ENCODE measurements at places on chromosomes 13 and 19. TPM values are rescaled to one million over a fixed set of nuclear protein-coding genes. Genes with fewer than 3 reads are reported as not detected.

ANKRD27 gene
- 24.1 TPM for total RNA-seq

- no peak overlapping the region for H3K27ac ChIP-seq
- H3K4me3 ChIP-seq = no peak overlapping the region
- no peaks in the 10 kb centered on the region for H3K36me3 ChIP-seq
- no peaks in the 10 kb centered on the region for H3K27me3 ChIP-seq
Measured at GRCh38 chr13:84137292-84137691, 255.0 kb upstream of the SLITRK1 start.

GRCh38 chr19:3386447-3387234, 20.3 kb downstream of the NFIC start:
- peaks cover 7% of the 10 kb centered on the region for H3K36me3 ChIP-seq
- H3K27ac ChIP-seq = no peak overlapping the region
- no peak for DNase-seq
- H3K4me3 ChIP-seq = no peak overlapping the region

DNA sequence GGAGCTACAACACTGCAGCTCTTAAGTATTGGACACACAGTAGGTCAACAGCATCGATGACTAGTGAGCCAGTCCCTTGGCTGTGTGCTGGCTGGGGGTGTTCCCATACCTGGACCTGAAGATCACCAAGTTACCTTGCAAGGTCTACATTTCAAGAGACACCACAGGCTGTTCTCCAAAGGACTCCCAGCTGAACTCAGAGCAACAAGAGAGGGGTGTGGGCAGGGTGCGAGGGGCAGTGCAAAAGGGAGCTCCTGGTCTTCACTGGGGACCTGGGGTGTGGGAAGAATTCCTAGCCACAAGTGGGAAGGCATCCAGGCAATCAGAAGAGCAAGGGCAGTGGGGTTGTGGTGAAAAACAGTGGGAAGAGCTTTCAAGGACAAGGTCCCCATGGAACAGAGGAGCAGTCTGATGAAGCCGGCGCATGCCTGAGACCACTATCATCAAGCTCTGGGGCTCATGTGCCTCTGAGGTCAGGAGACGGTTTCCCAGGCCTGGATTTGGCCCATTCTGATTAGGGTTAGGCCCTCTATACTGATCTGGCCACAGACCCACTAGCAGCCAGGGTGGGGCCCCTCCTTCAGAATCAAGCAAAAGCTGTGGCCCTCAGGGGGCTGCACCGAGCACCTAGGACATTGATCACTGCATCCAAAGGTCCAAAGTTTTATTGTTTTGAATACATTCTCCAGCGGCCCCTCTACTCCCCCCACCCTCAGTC, 4.7 kb upstream of the GSK3A start:
- no peak overlapping the region for H3K4me3 ChIP-seq
- H3K4me1 ChIP-seq = peaks cover 57% of the 10 kb centered on the region
- H3K27me3 ChIP-seq = no peaks in the 10 kb centered on the region

All from osteocyte (in vitro differentiated cells).